ENCODE measurements at places on chromosomes 5 and 9. TPM values are rescaled to one million over a fixed set of nuclear protein-coding genes. Genes with fewer than 3 reads are reported as not detected.

GRCh38 chr5:87120518-87121303 lies 147.0 kb upstream of the RASA1 start:
- DNase-seq, result no peak

DNA sequence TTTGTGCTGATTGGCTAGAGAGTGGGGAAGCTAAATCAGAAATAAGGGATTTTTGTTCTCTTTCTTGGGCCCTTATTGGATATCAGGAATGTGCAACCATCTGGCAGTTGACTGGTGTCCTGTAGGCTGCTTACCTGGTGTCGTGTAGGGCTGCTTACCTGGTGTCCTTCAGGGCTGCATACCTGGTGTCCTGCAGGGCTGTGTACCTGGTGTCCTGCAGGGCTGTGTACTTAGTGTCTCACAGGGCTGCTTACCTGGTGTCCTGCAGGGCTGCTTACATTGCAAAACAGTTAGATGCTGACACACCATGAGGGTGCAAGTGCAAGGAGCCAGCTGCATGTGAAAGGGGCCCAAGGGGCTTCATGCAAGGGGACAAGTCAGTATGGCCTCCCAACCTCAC lies 249.3 kb downstream of the ICE1 start:
- DNase-seq, result no peak

GRCh38 chr5:54872810-54873209 lies 112.6 kb downstream of the ESM1 start:
- DNase-seq, result no peak

DNA sequence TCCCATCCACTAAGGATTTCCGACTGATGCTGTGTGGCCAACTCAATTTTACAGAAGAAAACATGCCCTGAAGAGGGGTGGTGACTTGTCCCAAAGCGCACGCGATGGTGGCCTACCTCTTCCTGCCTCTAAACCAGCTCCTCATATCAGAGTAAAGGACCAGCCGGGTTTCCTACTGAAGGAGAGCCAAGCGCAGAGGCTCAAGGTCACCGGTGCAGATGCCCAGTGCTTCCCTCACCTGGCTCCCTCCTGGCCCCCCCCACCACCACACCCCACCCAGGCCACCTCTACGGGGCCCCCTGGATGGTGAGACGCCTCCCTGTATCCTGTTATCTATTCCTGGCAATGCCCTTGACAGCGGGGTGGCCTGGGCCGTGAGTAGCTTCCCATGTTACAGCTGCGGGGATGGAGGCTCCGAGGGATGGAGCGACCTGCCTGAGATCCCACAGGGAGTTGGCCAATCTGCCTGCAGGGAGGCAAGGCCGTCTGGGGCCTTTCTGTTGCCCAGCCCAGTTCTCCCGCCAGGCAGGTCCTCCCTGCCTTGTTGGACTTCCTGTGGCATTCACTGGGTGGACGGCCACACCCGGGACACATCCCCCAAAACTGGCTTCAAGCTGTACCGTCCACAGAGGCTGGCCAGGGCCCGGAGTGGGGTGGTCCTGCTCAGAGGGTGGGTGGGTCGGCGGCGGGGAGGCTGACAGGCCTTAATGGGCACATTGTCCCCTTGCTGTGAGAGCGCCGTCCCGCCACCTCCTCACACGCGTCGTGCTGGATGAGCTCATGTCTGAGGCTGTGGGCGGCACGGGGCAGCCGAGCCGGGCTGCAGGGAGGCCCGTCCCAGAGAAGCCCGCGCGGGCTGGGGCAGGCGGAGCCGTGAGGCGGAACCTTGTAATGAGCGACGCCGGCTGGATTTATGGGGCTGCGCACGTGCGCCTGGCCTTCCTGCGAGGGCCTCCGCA lies 72.5 kb downstream of the MACROH2A1 start:
- DNase-seq, result no peak

- no peak for DNase-seq
Observed at GRCh38 chr5:142059304-142059940, 46.6 kb upstream of the GNPDA1 start.

- no peak for DNase-seq
Observed at GRCh38 chr5:179488975-179489374, 61.4 kb upstream of the RUFY1 start.

DNA sequence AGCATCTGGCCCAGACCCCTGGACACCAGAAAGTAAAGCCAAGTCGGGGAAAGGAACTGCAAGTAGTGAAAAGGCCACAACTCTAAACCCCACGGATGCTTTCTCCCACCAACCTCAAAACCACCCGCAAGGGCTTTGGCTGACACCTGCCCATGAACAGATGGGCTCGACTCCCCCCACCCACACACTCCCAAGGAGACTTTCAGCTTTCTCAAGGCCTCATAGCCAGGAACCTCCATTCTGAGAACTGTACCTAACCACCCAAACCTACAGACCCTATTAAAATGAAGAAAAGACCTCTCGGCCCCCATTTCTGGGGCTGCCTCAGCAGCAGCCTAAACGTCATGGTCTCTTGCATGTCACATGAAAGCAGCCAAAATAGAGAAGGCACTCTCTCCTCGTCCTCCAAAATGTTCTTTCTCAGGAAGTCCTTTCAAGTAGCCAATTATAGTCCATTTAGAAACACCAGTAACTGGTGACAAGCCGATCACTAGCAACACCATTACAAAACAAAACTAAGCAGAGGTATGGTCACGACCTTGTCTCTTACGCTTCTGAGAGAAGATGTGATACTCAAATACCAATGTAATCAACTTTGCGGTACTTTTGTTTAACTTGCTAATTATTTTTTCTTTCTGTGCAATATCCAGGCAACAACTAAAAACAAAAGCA lies 2.9 kb downstream of the B4GALT1 start:
- DNase-seq, result no peak

DNA sequence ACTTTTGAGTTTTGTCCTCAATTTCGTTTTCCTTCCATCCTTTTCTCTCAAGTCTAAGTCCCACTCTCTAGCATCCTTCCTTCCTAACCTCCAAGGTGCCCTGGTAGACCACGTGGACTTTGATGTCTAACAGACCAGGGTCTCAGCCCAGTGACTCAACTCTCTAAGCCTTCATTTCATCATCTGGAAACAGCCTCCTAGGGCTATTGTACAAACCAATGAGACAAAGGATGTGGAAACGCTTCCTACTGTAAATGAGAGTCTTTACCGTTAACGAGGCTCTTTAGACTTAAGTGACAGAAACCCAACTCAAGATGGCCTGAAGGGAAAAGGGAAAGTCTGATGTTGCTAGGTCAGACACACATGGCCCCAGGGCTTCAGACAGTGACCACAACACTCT lies 49.2 kb upstream of the CPLX2 start:
- no peak for DNase-seq

- peak; percentile 47 for DNase-seq
Observed at GRCh38 chr9:93452710-93453046, 703 bp downstream of the FAM120AOS start.

DNA sequence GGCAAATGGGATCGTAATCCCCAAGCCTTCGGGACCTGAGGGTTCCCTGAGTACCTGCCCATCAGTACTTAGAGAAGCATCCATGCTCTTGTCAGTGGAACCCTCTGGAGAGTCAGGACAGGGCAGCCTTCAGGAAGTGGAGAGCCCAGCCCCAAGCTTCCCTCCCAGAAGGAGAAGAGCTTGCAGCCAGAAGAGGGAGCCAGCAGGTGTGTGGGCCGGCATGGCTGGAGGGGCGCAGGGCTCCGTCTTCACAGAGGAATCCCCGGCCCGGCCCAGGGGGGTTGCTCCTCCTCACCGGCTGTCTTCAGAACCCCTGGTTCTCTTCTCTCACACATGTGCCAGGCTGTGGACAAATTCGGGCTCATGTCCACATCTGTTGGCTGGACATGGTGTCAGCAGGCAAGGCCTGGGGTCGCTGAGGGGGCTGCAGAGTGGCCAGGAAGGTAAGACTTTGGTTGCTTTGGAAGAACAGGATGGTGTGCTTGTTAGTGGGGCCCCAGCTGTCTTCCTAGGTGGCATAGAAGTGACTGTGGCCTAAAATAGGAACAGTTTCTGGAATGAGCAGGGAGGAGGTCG lies 58.9 kb upstream of the RXRA start:
- no peak for DNase-seq

- DNase-seq, result no peak
Observed at GRCh38 chr5:140399979-140400729, 1.5 kb upstream of the ANKHD1 start.

- no peak for DNase-seq
Observed at GRCh38 chr5:109049565-109049964, 301.9 kb downstream of the FER start.

- DNase-seq, result no peak
Observed at GRCh38 chr9:98888801-98889421, 54.8 kb upstream of the COL15A1 start.

GRCh38 chr5:170307575-170308465 lies 10.2 kb upstream of the LCP2 start:
- DNase-seq, result peak; percentile 76

GRCh38 chr9:123246534-123246933 lies 21.9 kb downstream of the STRBP start:
- no peak for DNase-seq

Gene FAM151B
- total RNA-seq, result 1.8 TPM

Gene TAF11L2
- not detected for total RNA-seq

Gene GAS1
- 19.7 TPM for total RNA-seq

Gene BTNL8
- total RNA-seq, result 0.27 TPM

Gene PCDHGA3
- 12.1 TPM for total RNA-seq

Gene EFNA5
- 36.4 TPM for total RNA-seq

Gene FAM114A2
- 36.3 TPM for total RNA-seq

Gene NRARP
- 4.0 TPM for total RNA-seq

Measured in left ventricle myocardium superior (tissue), 1 donor.